Spleen (tissue), 13 donors: ENCODE measurements at places on chromosomes 16 and 17.

DNA sequence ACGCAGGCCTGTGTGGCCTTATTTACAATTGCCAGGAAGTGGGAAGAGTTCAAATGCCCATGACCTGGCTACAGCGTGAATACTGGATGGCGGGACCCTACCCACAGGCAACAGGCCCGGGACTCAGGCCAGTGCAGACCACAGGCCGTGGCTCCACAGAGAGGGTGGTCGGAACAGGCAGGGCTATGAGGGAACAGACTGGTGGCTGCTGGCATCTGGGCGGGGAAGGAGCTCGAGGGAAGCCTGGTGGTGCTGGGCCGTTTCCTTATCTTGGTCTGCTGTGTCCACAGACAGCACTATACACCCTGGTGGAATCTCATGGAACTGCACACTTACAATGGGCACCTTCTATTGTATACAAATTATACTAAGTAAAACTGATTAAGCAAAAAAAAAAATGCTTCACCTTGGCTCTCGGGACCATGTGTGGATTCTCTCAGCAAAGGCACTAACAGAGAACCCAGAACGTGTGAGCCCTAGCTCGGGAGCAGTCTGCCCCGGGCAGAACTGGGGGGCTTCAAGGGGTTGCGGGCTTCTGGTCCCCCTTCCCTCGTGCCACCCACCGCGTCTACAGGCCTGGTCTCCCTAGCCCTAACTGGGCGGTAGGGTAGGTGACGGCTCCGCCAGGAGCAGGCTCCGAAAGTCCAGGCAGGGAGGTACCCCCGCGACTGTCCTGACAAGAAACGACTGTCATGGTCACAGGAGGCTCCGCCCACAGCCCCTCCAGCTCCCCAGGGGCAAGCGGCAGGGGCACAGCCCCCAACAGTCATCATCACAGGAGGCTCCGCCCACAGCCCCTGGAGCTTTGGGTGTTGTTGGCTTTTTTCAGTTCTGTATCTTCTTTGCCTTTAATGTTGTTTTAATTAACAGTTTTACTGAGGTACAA, 21.8 kb downstream of the CEP131 start:
- DNase-seq: no peak

DNA sequence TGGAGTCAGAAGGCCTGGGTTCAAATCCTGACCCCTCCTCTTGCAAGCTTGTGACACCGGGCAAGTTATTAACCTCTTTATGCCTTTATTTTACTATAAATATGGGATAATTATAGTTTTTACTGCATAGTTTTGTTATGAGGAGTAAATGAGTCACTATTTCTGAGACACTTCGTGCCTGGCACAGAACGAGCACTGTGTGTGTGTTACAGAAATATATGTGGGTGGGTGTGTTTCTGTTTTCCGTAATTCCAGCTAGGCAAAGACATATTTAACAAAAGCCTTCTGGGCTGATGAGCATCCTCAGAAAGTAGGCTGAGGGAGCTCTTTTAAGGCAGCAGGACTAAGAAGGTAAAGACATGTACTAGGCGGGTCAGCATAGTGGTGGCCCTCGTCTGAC, 417.9 kb downstream of the MAF start:
- DNase-seq: no peak

- no peak for DNase-seq
Measured at GRCh38 chr17:55300479-55301290, 35.9 kb downstream of the HLF start.

DNA sequence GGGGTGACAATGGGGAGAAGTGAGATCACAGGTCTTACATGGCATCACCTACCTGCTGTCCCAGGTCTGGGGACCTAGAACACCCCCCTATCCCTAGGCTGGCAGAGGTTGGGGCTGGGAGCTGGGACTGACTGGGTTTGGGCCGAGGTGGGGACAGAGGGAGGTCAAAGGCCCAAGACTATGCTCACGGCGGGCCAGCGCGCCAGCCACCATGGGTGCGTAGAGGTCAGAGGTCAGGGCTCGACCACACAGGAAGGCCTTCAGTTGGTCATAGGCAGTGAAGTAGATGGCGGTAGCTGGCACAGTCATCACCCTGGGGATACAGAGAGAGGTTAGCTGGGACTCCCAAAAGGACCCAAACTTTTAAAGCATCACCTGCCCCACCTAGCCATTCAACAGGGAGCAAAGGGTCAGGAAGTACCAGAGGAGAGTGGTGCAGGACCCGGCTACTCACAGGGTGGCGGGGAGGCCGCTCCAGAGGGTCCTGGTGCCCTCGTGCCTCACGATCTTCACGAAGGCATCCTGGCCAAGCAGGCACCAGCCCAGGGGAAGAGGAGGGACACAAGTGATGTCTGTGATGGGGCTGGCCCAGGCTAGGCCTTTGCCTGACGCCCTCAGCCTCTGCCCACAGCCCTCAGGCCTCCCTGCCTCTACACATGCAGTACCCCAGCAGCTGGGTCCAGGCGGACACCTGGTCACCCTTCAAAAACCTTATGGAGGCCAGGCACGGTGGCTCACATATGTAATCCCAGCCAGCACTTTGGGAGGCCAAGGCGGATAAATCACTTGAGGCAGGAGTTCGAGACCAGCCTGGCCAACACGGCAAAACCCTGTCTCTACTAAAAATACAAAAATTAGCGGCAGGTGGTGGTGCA, 3.1 kb downstream of the SLC25A39 start:
- no peak for DNase-seq

DNA sequence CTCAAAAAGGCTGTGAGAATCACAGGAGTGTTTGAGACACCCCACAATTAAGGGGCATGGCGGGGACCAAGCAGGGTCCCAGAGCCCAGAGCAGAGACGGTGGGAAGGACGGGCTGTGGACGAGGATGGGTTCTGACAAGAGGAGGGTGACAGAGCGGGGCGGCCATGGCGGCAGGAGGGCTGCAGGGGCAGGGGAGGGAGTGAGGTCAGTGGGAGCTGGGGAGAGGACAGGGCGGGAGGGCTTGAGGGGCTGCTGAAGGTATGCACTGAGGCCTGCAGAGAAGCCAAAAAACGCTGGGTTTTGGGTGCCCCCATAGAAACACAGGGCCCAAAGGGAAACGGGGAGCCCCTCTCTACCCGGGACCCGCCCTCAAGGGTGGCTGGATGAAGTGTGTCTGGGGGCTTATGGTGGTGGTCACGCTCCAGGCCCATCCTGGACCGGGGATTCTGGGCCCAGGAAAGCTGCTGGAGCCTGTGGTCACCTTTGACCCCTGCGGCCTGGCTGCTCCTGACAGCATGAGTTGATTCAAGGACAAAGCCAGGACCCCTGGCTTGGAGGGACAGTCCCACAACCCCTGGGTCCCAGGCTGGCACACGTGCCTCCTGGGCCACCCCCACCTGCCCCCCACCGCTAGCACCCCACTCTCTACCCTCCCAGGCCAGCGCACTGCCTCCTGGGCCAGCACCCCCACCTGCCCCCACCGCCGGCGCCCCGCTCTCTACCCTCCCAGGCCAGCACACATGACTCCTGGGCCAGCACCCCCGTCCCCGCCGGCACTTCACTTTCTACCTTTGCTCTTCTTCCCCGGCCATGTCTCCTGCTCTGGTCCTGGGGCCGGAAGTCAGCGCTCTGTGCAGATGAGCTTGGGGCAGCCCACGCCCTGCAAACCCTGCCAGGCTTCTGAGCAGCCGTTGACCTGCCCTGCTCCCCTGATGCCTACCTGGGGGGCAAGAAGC, 31.0 kb upstream of the ACSF3 start:
- no peak for DNase-seq

GRCh38 chr16:1014221-1014620, 32.7 kb downstream of the SOX8 start:
- no peak for DNase-seq

- DNase-seq: no peak
Measured at GRCh38 chr17:4161967-4162305, 18.9 kb downstream of the CYB5D2 start.

- DNase-seq: no peak
Measured at GRCh38 chr16:14117051-14117450, 45.9 kb downstream of the MRTFB start.

- DNase-seq: no peak
Measured at GRCh38 chr17:29588017-29588561, 1.4 kb downstream of the GIT1 start.

DNA sequence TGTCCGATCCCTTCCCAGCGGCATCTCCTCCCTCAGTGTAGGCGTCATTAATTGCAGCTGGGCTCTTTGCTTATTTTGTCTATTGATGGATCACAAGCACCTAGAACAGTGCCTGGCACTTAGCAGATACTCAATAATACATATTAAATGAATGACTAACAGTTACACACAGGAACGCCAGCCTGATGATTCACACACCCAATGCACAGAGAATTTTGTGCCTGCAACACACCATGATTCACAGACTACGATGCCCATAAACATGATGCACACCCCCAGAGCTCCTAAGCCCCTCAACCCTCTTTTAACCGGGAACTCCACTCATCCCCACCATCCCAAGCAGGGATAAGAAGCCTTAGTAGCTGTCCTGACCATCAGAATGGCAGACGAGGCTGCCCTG, 66.6 kb upstream of the TMEM97 start:
- DNase-seq: no peak
